Activated CD8-positive, alpha-beta memory T cell treated with anti-CD3 and anti-CD28 coated beads for 4 hours (primary cell): ENCODE measurements at places on chromosomes 13 and 19.

- no peak for DNase-seq
Observed at GRCh38 chr19:49771674-49772139, 4.9 kb downstream of the AP2A1 start.

DNA sequence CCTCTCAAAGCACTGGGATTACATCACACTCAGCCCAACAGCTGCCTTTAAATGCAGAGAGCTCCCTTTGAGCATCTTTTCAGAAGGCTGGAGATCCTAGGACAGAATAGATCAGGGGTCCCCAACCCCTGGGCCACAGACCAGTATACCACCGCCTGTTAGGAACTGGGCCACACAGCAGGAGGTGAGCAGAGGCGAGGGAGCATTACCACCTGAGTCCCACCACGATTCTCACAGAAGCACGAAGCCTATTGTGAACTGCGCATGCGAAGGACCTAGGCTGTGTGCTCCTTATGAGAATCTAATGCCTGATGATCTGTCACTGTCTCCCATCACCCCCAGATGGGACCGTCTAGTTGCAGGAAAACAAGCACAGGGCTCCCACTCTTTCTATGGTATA is 2.2 kb upstream of the WTIP start:
- no peak for DNase-seq

GRCh38 chr13:90553159-90553558 is 794.3 kb upstream of the MIR17HG start:
- no peak for DNase-seq

GRCh38 chr13:96089749-96090239 is at the start of gene HS6ST3:
TSS of gene HS6ST3 (plus strand) at chr13:96090107.
- DNase-seq = no peak

DNA sequence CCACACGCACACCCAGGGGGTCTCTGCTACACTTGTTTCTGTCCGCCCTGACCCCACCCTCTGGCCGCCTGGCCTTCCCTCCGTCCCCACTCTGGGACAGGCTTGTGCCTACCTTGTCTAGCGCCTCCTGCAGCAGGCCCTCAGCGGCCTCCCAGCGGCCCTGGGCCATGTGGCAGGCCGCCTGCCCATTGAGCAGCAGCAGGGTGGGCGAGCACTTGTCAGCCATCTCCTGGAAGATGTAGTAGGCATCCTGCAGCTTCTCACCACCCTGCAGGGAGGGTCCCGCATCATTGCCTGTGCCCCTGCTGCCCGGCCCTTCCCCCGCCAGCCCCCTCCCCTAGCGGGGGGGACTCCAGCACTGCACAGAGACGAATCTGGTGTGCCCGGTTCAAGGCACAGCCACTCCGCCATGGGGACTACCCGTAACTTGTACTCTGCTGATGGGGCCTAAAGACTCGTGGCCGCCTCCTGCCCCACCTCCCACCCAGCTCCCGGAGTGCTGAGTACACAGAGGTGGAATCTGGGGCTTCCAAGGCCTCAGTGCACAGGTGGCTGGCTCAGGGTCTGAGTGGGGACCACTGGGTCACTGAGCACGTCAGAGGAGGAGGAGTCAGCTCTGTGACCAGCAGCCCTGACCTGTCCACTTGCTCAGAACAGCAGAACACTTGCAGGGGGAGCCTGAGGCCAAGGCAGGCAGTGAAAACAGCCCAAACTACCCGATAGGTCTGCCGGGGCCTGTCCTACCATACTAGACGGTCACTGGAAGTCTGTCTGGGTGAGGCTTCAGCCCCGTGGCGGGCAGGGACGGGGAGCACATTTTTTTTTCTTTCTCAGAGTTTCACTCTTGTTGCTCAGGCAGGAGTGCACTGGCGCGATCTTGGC is 7.4 kb upstream of the CERS1 start:
- DNase-seq = no peak

DNA sequence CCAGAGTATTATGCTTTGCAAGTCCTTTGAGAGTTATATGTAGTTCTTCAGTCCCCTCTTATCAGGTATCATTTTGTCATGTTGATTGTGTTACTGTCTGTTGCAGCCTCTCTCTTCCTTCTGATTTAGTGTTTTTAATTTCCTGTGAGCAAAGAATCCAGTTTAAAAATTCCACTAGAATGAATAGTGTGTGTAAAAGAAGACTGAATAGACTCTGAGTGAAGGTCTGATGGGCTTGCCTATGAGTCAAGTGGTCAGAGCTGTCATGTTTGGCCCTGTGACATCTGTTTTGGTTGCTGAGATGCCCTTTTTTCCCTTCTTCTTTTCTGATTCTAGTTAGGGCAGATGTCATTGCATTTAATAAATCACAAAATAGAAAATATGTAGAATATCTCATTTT is 23.3 kb upstream of the KCTD4 start:
- DNase-seq = no peak

DNA sequence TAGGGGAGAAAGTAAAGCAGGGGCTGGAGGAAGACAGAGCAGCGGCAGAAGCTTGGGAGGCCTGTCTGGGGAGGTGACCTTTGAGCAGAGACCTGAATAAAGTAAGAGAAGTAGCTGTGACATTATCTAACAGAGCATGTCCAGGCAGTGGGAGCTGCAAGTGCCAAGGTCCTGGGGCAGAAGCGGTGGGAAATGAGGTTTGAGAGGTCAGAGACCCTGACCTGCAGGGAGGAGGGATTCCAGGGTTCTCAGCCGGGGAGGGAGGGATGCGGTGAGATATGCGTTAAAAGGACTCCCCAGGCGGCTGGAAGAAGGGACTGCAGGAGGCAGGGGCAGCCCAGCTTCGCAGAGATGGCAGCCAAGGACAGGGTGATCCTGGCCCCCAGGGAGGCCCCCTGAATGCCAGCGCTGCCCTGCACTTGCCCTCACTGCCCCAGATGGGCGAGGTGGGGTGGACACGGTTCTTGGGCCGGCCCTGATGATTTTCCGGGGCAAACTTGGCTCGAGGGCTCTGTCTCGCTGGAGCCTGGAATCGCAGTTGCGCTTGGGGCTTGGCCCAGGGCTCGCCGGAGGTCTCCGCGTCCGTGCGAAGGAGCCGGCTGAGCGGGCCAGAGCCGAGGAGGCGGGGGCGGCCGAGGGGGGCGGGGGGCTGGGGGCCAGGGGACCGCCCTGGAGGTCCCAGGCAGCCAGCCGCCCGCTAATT is 3.2 kb downstream of the CRLF1 start:
- DNase-seq = no peak

- DNase-seq = no peak
Observed at GRCh38 chr19:5078182-5078581, 109.3 kb downstream of the KDM4B start.

DNA sequence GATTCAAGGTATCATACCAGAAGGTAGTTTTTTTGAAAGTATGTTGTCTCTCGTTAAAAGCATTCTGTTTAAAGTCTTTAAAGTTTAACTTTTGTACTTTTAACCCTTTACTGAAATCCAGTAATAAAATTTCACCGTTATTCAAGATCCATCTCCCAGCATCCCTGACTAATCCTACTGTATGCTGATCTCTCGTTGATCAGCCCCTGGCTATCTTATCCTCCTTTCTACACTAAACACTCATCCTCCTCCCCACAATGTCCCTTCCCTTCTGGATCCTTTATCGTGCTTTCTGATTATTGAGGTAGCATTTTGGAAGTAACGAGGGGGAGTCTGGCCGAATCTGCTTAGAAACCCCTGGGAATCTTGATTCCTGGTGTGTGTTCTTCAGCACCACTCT is 1.3 kb downstream of the TPP2 start:
- no peak for DNase-seq

DNA sequence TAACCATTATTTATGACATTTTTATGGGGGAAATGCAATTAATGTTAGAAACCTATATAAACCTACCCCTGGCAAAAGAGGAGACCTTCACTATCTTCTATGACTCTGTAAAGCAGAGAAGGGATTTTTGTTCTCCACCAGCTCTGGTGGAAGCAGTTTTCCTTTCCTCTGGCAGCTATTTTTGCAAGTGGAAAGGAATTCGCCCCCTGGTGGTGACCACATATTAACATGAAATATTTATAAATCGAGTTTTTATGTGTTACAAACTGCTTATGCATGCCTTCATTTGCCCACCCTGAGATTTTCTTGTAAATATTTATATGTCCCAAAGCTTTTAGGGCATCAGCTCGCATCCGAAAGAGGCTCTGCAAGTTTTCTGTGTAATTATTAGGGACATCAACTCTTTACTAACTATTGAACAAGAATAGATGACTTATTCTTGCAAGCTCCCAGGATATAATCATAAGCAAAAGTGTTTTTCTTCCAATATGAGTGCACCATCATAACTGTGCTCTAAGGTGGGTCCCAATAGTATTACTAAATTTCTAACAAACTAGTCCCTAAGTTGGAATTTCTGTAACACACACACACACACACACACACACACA is 62.4 kb downstream of the SERTM1 start:
- no peak for DNase-seq

DNA sequence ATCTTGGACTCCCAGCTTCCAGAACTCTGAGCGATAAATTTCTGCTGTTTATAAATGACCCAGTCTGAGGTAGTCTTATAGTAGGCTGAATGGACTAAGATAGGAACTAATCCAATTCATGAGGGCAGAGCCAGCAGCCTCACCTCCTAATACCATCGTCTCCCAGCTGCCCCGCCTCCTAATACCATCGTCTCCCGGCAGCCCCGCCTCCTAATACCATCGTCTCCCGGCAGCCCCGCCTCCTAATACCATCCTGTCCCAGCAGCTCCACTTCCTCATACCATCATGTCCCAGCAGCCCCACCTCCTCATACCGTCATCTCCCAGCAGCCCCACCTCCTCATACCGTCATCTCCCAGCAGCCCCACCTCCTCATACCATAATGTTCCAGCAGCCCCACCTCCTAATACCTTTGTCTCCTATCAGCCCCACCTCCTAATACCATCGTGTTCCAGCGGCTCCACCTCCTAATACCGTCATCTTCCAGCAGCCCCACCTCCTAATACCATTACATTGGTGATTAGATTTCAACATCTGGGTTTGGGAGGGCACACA is 2.4 kb upstream of the ARGLU1 start:
- DNase-seq = peak; percentile 41

DNA sequence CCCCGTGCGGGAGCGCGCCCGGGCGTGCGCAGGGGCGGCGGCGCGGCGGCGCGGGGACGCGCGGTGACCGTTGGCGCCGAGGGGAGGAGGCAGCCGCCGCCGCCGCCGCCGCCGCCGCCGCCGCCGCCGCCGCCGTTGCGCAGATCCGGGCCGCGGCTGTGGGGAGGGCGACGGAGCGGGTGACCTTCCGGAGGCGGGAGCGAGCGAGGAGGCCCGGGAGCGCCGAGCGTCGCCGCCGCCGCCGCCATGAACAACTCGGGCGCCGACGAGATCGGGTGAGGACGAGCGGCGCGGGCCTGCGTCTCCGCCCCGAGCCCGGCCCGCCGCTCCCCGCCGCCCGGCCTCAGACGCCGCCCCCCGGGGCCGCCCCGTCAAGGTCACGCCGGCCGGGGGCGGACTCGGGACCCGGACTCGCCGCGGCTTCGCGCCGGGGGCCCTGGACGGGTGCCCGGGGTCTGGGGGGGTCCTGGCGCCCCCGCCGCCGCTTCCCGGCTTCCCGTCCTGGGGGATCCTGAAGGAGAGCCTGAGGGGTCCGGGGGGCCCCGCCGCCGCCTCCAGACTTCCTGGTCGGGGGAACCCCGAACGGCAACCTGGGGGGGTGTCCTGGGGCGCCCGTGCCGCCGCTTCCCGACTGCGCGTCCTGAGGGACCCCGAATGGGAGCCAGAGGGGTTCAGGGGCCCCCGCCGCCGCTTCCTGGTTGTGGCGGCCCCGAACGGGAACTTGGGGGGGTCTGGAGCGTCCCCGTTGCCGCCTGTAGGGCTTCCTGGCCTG is at the start of gene DAZAP1:
Gene DAZAP1 (plus strand): TSS at position 59 of the 772 bp plus-strand sequence. CDS start 188 bp downstream, at position 247.
- DNase-seq = no peak

- DNase-seq = no peak
Observed at GRCh38 chr19:12626958-12627357, 16.2 kb downstream of the ZNF791 start.

- DNase-seq = no peak
Observed at GRCh38 chr19:44512326-44513298, 12.3 kb upstream of the ZNF180 start.
